ENCODE measurements at places on chromosomes 1 and 21.

DNA sequence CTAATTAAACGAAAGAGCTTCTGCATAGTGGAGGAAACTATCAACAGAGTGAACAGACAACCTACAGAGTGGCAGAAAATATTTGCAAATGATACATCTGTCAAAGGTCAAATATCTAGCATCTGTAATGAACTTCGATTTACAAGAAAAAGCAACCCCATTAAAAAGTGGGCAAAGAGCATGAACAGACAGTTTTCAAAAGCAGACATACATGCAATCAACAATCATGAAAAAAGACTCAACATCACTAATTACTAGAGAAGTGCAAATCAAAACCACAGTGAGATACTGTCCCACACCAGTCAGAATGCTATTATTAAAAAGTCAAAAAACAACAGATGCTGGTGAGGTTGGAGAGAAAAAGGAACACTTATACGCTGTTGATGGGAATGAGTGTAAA lies 103.2 kb downstream of the MAGI3 start:
- DNase-seq = no peak

DNA sequence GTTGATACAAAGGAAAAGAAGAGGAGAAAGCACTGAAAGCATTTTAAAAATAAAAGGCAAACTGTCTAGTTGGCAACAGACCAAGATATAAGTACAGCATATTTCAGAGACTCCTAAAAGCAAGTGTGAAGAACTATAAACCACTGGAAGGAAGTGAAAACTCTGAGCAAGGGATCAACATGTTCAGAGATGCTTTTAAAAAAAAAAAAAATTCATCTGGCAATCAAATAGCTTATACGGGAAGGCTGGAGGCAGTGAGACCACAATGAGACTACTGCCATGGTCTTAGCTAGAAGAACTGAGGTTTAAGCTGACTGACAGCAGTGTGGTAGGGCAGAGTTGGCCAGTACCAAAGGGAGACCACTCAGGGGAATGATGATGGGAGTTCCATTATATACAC lies 124.3 kb downstream of the VAV3 start:
- DNase-seq = no peak

- no peak for DNase-seq
These were observed 22.9 kb upstream of the MOB3C start for GRCh38 chr1:46639547-46639946.

DNA sequence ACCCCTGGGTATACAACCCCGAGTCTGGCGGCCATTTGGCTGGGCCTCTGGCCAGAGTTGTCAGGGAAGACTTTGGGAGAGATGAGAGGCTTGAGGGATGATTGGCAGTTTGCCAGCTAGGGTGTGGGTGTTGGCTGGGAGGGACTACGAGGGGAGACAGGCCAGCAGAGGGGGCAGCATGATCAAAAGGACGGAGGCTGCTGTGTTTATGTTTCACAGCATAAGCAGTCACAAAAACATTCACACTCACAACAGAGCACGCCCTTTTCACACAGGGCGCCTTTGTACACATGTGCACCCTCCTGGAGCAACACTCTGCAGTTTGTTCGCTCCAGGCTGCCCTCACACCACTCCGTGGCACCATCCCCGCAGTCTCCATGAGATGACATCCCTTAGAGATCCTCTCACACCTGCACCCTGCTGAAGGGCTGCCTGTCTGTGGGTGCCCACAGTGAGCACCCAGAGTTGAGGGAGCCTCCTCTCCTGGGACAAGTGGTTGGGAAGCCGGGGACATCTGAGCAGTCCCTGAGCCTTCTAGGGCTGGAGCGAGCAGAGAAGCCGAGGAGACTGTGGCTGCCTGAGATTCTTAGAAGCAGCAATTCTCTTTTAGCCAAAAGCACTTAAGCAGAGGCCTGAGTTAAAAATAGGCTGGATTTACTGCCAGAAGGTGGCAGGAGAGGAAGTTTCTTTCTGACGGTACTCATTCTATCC lies 15.4 kb downstream of the EFNA3 start:
- no peak for DNase-seq

- no peak for DNase-seq
These were observed 18.7 kb upstream of the KNCN start for GRCh38 chr1:46569884-46570725.

GRCh38 chr1:185351734-185352466 lies 34.9 kb upstream of the IVNS1ABP start:
- no peak for DNase-seq

- no peak for DNase-seq
These were observed 284.4 kb downstream of the LRRC7 start for GRCh38 chr1:69852151-69852550.

DNA sequence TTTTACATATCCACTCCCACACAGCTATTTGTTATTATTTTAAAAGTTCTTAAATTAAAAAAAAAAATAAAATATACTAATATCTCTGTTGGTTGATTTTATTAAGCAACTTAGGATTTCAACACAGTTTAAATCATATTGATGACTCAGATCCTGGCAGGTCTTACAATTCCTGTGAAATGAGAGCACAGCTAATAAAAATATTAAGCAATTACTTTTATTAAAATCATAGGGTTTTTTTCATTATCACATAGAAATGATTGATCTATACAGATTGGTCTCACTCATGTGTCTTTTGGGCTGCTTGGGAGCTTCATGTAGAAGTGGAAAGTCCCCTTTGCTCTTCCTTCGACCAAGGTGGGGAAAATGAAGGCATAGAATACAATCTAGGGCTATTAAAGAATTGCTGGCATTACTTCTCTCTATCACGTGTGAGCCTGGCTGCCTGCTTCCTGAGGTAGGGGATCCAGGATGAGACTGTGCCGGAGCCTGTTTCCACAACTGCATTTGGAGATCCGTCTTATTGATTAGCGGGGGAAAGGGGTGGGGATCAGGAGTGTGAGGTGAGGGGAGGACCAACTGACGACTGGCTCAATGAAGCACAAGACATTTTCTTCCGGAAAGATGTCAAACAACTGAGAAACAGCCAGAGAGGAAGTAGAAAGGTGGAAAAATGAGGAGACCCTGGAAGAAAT lies 858.0 kb downstream of the USP25 start:
- DNase-seq = no peak

- no peak for DNase-seq
These were observed 232.0 kb upstream of the KCNK2 start for GRCh38 chr1:214850432-214851050.

DNA sequence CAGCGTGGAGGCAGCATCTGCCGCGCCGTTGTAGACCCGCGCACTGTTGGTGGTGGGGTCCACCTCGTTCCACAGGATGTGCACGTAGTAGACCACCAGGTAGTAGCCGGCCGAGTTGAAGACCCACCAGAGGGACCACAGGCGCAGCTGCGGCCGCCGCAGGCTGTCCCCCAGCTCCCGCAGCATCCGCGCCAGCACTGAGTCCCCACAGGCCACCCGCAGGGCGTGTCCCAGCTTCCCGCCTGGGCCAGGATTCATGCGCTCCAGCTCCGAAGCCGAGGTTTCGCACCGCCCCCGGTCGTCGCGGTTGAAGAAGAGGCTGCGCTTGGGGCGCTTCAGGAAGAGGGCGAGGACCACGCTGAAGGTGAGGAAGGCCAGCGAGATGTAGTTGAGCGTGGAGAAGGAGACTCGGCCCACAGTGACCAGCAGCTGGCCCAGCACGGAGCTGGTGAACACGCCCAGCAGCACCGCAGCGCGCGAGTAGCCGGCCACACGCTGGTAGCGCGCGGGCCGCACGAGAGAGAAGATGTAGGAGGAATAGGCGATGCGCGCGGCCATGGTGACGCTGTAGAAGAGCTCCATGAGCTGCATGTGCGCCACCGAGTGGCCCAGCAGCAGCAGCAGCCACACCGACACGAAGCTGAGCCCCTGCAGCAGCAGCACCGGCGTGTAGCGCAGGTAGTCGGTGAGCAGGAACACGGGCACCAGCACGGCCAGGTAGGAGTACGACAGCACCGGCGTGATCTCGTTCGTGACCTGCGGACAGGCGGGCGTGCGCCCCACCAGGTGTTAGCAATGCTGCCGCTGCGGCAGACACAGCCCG lies 10.6 kb downstream of the SLC19A1 start:
- DNase-seq = no peak

DNA sequence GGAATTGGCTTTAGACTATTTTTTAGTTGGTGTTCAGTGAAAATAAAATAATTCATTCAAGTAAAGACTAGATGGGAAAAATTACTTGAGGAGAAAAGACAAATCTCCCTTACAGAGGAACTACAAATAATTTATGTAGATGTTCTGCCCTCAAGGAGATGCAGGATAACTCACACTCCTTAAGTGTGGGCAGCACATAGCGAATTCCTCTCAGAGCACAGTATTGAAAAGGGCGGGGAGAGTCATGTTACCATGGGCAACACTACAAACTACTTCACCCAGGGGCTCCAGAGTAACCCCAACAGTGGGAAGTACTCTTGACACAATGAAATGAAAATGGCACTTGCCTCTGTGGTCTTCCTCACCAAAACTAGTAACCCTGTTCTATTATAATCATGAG lies 20.6 kb upstream of the LAMC2 start:
- DNase-seq = no peak

DNA sequence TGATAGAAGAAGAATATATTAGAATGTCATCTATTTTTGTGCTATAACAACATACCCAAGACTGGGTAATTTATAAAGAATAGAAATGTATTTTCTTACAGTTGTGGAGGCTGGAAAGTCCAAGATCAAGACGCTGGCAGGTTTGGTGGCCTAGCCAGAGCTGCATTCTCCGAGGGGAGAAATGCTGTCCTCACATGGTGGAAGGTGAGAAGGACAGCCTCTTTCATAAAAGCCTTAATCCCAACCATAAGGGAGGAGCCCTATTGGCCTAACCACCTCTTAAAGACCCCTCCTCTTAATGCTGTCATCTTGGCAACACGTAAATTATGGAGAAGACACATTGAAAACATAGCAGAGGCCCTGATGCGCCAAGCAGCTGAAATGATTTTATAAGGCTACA lies 60.1 kb upstream of the KAZN start:
- DNase-seq = no peak

DNA sequence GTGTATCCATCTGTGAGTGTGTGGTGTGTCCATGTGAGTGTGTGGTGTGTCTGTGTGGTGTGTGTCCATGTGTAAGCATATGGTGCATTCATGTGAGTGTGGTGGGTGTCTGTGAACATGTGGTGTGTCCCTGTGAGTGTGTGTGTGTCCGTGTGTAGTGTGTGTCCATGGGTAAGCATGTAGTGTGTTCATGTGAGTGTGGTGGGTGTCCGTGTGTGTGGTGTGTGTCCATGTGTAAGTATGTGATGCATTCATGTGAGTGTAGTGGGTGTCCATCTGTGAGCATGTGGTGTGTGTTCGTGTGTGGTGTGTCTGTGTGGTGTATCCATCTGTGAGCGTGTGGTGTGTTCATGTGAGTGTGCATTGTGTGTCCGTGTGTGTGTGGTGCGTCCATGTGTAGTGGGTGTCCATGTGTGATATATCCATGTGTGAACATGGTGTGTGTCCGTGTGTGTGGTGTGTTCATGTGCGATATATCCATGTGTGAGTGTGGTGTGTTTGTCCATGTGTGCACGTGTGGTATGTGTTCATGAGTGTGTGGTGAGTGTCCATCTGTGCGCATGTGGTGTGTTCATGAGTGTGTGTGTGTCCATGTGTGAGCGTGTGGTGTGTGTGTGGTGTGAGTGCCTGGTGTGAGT lies 12.3 kb downstream of the SLC19A1 start:
- no peak for DNase-seq
